ENCODE measurements at places on chromosomes 2 and 18. TPM values are rescaled to one million over a fixed set of nuclear protein-coding genes. Genes with fewer than 3 reads are reported as not detected.

ZC3H15 gene
- 122 TPM for total RNA-seq

CXCR4 gene
- total RNA-seq, result 93.5 TPM

DAPL1 gene
- total RNA-seq, result not detected

SLC1A4 gene
- 5.1 TPM for total RNA-seq

POTEC gene
- total RNA-seq, result not detected

CXCR1 gene
- not detected for total RNA-seq

RAB17 gene
- 2.9 TPM for total RNA-seq

WNT6 gene
- not detected for total RNA-seq

FBLN7 gene
- 5.2 TPM for total RNA-seq

ALK gene
- total RNA-seq, result not detected

SMAD2 gene
- 71.9 TPM for total RNA-seq

ANKMY1 gene
- 8.9 TPM for total RNA-seq

PARD3B gene
- total RNA-seq, result 19.0 TPM

All from thoracic aorta endothelial cell (primary cell).